NCI-H1417 treated with DMSO at 0.1 percent for 48 hours (cell line): ENCODE measurements at places on chromosomes 7 and 10.

- DNase-seq = no peak
Observed at GRCh38 chr7:80230327-80230726, 95.7 kb downstream of the GNAI1 start.

GRCh38 chr10:17785276-17785930, 23.7 kb upstream of the MRC1 start:
- no peak for DNase-seq

GRCh38 chr10:116732573-116732972, 9.8 kb downstream of the HSPA12A start:
- no peak for DNase-seq

GRCh38 chr7:30988351-30989005, 24.7 kb downstream of the GHRHR start:
- DNase-seq = no peak

DNA sequence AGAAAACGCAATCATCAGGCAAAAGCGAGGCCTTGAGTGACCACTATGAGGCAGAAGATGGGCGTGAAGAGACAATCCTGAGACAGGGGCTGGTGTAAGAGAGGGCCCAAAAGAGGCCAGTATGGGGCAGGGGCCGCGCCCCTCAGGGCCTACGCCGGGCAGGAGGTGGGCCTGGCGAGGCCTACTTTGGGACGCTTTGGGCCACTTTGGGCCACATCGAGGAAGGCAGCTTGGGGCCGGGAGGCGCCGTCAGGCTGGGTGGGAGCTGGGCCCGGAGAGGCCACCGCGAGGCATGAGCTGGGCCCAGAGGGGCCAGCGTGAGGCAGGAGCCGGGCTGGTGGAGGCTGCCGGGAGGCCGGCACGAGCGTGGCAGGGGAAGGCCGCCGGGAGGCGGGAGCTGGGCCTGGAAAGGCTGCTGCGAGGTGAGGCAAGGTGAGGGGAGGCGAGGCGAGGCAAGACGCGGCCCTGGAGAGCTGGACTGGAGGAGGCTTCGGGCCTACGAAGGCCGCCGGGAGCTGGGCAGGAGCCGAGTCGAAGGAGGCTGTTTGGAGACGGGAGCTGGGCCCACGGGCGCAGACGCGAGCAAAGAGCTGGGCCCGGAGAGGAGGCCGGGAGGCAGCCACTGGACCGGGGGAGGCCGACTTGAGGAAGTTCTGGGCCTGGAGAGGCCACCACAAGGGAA, 171.3 kb downstream of the TPST1 start:
- DNase-seq = no peak

DNA sequence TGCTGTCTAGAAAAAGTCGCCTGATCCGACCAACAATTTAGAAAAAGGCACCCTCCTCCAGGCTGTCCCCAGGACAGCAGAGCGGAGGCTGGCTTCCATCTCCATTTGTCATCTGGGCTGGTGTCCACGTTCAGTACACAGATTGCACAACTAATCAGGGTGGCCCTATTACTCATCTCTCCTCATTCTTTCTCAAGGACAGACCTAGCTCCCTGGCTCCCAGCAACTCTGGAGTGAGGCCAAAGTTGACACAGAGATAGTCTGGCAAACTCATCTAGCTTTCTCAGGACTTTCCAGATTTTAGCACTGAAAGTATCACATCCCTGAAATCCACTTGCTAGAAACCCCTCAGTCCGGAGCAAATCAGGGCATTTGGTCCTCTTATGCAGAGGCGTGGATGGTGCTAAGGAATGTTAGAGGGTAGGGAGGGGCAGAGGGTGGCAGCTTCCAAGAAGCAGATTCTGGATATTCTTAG, 75.1 kb downstream of the DNAH11 start:
- no peak for DNase-seq

DNA sequence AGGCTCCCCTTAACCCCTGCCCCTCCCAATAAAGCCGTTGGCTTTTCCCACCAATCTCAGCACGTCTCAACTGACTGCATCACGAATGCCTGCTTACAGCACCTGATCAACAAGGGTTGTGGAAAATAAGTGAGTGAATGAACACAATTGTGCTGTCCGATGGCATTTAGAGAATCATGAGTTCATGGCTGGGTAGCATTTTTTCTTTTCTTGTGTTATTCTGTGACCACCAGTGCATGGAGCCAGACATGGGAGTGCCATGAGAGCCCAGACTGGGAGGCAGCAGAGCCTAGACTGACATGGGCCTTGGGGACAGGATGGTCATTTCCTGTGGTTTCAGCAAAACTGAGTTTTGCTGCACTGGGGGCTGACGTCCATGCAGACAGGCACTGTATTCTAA, 254.1 kb upstream of the IGFBP3 start:
- no peak for DNase-seq

DNA sequence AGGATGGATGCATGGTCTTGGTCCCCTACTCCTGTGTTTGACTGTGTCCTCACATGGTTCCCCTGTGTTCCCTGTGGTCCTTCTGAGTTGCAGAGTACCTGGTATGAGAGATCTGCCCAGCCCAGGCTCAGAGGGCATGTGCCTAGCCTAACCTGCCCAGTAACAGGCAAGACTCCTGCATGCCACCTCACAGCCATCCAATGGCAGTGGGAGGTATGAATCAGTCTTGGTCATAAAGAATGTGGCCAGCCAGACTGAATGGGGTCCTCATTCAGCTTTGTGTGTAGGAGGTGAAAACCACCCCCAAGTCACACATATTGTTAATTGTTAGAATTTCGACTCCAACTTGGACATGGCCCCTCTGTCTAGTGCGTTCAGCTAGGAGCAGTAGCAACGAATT, 17.2 kb upstream of the GPR158 start:
- no peak for DNase-seq

DNA sequence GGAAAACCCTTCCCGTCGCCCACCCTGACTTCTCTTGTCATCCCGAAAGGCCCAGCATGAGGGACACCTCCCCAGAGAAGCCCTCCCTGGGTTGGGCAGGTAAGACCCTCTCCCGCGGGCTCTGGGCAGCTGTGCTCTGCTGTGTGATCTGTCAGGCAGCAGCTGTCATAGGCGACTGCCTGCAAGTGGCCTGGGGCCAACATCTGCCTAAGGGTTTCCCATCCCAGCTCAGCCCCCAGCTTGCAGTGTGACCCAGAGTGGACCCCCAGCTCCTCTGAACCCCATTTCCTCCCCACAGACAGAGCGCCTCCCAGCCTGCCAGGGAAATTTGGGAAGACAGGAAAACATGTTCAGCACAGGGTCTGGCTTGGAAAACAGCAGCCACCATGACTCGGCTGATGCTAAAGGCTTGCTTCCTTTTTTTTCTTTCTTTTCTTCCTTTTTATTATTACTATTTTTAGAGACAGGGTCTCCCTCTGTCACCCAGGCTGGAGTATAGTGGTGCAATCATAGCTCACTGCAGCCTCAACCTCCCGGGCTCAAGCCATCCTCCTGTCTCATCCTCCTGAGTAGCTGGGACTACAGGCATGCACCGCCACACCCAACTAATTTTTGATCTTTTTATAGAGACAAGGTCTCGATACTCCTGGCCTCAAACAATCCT, 18.3 kb upstream of the TNRC18 start:
- no peak for DNase-seq

DNA sequence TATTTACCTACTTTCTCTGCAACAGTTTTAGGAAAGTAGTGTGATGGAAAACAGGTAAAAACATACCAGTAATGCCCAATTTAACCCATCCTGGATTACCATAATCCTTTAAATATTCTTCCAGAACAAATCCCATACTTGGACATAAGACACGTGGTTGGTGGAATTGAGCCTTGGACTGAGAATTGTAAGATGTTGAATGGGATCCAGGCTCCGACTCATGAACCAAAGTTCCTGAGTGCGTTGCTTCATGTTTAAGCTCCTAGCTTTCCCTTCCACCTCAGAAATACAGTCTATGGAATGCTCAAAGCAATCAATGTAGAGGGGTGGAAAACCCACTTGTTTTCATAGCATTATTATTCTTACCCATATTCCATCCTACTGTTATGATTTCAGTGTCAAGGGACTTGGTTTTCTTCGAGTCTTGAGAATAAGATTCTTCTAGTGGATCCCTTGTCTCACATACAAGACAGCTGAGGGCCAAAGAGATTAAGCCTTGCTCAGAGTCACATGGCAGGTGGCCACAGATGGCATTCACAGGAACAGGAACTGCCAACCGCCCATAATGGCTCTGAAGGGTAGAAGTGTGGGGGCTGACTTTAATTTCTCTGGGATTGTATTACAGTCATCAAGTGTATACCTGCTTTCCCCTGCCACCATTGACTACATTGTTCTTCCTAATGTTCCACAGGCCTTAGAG, 171.2 kb downstream of the GFRA1 start:
- no peak for DNase-seq

DNA sequence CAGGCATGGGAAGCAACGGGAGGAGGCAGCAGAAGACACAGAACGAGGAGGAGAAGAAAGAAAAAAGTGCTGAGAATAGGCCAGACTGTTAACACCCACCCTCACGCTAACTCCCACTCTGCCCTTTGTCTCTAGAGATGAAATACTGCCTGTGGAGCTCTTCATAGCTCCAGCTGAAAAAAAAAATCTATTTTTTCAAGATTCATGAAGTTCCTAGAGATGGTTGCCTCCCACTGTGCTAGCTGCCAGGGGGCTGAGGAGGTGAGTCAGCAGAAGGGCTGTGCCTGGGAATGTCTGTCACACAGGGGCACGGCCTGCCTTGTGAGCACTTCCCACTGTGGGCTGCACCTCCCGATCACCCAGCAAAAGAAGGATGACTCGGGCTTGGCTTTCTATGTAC, 144.5 kb downstream of the RNF216 start:
- DNase-seq = no peak

DNA sequence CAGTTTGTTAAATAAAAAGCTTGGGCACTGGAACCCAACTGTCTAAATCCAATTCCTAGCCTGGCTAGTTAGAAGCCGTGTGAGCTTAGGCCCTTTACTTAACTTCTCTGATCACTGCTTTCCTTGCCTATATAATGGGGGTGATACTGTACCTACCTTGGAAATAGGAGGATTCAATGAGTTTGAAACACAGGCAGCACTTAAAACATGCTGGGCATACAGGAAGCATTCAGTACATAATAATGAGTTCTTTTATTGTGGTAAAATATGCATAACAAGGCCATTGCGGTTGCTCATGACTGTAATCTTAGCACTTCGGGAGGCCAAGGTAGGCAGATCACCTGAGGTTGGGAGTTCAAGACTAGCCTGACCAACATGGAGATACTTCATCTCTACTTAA, 47.4 kb upstream of the SEPHS1 start:
- DNase-seq = no peak
